Activated CD4-positive, alpha-beta T cell treated with anti-CD3 and anti-CD28 coated beads, Interleukin-2, amount 50 U/mL, for 1 hour (primary cell): ENCODE measurements at places on chromosomes 2 and 18.

DNA sequence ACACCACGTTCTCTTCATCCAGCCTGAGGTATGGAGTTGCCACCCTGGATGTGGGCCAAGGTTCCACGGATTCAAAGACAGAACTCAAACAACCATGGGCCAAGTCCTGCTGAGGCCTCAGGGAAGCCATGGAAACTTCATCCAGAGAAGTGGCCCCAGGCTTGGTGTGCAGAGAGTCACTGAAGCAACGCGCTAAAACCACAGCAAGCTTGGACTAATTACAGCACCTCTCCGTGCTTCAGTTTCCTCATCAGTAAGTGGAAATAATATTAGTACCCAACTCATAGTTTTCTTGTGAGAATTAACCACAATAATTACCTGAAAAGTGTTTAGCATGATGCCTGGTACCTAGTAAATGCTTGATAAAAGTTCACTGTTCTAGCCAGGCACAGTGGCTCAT lies 19.2 kb upstream of the AP1S3 start:
- no peak for DNase-seq

DNA sequence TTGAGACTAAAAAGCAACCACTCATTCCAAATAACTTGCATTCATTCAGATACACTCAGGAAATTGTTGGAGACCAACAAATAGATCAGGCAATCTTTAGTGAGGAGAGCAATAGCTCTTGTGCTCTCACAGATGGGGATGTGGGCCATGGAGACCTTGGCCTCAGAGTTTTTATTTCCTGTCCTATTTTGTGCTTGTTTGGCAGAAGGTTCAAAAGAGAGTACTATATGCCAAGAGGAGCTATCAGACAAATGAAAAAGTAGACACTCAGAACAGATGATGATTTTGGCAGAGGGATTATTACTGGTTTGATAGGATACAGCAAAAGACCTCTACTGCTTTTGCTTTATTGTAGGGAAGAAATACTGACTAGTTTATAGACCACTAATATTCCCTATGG lies 230.2 kb downstream of the KCNE4 start:
- DNase-seq, result no peak

DNA sequence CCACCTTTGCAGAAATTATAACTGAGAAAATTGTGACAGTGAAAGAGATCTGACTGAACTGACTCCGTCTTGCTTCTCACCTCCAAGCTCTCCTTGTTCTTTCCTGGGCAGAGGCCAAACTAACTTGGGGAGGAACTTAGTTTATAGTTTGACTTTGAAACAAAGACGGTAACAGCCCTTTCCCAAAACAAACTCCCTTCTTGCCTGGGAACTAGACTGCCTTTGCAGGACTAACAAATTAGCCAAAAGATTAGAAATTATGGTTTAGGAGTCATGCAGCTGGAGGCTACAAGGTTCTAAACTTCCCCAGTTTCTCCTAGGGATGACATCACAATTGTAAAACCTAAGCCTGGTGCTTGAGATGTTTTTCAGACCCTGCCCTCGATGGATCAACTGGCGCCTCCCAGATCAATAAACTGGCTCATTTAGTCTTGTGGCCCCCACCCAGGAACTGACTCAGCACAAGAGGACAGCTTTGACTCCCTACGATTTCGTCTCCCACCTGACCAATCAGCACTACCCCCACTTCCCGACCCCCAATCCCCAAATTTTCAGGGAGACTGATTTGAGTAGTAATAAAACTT lies 137.7 kb downstream of the ALPK2 start:
- no peak for DNase-seq

DNA sequence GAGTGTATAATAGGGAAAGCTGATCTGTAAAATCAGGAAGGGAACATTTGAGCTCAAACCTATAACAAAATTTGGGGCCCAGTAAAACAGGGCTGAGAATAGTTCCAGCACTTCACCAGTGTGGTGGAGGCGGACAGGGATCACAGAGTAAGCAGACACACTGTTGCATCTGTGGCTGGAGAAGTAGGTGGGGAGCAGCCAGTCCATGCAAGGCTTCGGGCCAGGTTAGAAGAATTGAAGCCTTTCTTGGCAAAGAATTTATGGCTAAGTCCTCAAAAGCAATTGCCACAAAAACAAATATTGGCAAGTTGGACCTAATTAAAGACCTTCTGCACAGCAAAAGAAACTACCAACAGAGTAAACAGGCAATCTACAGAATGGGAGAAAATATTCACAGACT lies 93.8 kb upstream of the ZBTB14 start:
- no peak for DNase-seq

DNA sequence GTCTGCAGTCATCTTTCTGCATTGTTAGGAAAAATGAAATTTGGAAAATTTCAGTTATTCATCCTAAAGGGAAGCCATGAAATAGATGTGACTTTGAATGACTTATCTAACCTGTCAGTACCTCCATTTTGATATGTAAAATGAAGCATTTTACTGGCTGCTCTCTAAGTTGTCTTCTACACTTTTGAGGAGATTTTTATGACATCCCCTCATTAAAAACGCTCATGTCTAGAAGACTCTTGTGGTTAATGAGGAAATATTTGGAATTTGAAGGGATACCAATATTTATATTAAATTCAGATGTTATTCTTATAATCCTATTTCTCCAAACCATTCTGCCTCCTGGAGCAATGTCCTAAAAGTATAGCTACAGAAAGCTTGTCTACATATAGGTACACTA lies 73.8 kb upstream of the THUMPD2 start:
- DNase-seq, result no peak

DNA sequence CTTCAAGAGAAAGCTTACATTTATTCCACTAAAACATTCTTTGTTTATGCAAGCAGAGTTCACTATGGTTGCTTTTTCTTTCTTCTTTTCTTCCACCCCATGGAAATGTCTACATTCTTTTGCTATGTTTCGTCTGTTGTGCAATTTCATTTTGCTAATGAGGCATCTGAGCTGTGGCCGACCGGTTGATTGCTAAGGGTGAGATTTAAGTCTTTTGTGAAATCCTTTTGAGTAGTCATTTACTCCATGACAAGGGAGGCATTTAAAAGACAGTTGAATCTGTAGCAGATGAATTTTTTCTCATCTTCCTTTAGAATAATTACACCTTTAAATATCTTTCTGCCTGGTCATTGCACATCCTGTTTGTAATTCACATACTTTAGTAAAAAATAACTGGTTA lies 324.1 kb upstream of the THUMPD2 start:
- DNase-seq, result no peak

DNA sequence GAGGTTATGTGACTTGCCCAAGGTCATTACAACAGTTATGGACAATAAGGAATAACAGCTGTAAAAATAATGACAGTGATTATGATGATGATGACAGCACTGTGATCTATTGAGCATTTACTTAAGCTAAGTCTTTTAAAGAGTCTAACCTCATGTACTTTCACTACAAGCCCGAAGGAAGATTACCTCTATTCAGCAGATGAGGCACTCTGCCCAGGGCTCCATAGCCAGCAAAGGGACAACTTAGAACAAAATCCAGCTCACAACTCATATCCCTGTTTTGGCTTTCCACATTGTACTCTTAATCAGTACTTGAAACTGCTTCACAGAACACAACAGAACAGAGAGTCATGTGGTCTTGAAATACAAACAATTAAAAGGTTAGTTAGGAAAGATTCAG lies 290.2 kb downstream of the ZNF385B start:
- DNase-seq, result no peak

GRCh38 chr2:38460313-38460712 lies 83.2 kb upstream of the ATL2 start:
- DNase-seq, result no peak

GRCh38 chr2:202022755-202023154 lies 10.9 kb upstream of the FZD7 start:
- no peak for DNase-seq

- no peak for DNase-seq
Observed at GRCh38 chr2:197216361-197216979, 94.1 kb downstream of the ANKRD44 start.
